Stomach (tissue), 19 donors: ENCODE measurements at places on chromosomes 3 and 15. TPM values are rescaled to one million over a fixed set of nuclear protein-coding genes. Genes with fewer than 3 reads are reported as not detected.

Gene PLA1A
- polyA plus RNA-seq: 3.5 TPM

Gene KY
- polyA plus RNA-seq: 0.12 TPM

Gene IQCF5
- polyA plus RNA-seq: not detected

Gene HYKK
- 5.9 TPM for polyA plus RNA-seq

Gene STARD9
- polyA plus RNA-seq: 1.4 TPM

Gene NR2E3
- polyA plus RNA-seq: not detected

Gene RETNLB
- polyA plus RNA-seq: not detected
